ENCODE measurements at places on chromosomes 16 and 17.

DNA sequence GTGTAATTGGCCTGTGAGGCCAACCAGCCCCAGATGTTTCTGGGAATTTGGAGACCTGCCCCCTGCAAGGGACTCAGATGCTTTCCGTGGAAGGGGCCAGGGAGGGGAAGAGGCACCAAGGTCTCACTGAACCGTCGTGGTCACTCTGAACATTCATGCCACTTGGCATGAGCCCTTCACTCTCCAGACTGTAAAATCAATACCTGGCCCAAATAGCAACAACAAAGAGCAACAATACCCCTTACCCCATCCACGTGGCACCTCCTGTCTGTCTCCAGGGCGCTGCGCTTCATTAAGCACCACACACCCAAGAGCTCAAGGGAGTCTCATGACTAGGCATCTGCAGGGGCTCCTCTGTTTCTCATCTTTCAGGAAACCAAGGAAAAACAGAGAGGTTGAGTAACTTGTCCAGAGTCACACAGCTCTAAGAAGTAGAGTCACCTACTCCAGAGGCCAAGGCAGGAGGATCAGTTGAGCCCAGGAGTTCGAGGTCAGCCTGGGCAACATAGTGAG, 52.8 kb downstream of the SOCS1 start:
- peak; percentile 30 for DNase-seq

- no peak for DNase-seq
Measured at GRCh38 chr16:57562669-57563486, 20.4 kb downstream of the ADGRG5 start.

- peak; percentile 60 for DNase-seq
Measured at GRCh38 chr17:63041722-63042121, 75.7 kb downstream of the TANC2 start.

- no peak for DNase-seq
Measured at GRCh38 chr17:49753959-49754391, 10.0 kb downstream of the FAM117A start.

DNA sequence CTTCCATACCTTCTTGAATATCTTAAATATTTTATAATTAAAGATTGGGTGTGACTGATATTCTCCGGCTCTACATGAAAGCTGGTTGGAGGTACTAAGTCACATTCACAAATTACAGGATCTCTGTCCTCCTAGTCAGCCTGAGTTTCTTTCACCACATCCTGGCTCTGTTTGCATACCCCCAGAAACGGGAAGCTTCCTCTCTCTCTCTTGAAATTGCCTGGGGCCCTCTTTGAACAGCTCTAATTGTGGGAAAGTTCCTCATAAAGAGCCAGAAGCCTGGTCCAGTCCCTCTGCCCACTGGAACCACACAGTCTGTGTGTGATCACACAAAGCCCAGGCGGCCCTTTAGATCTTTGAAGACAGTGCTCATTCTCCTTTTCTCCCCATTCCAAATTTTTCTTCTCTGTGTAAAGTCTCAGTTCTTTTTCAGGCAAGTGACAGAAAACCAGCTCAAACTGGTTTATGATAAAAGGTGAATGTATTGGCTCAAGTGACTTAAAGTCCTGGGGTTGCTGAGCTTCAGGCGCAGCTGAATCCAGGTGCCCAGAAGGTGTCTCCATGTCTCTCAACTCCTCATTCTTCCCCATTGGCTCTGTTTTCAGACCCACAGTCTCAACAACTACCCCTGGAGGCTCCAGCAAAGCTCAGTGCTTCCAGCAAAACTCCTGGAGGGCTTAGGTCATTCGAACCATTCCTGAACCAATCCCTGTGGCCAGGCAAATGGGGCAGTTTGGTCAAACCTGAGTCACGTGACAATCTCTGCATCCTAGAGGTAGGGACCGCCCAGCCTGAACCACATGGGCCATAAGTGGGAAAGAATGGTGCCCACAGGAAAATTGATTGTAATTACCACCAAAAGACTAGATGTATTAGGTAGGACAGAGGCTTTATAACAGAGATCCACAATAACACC, 8.5 kb upstream of the RAI1 start:
- DNase-seq = peak; percentile 27

DNA sequence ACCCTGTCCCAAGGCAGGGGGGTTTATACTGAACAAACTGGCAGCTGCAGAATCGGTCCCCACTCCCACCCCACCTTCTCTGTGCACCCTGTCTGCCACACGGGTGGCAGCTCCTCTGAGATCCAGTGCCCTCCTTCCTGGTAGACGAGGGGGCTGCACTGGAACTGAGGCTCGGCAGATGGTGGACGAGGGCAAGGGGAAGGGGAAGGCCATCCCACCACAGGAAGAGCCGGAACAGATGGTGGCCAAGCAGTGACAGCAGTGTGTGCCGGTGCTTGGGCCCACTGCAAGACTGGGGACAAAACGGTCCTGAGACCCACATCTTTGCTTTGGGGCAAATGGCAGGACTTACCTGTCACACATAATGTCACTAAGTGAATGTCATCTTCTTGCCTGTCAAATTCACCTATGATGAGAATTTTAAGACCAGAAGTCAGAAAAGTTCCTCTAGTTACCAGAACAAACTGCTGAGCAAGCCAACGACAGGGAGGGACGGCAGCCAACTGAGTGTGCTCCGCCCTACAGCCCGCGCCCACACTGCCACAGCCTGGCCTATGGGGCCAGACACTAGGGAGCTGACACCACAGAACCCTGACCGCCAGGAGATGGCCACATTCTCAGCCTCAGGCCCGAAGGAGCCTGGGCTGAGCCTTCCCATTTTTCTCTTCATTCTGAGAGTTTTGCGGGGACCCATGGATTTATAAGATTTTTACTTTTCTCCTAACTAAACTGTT, 14.4 kb downstream of the NTAN1 start:
- no peak for DNase-seq

- peak; percentile 22 for DNase-seq
Measured at GRCh38 chr17:61551255-61551742, 39.7 kb downstream of the NACA2 start.

DNA sequence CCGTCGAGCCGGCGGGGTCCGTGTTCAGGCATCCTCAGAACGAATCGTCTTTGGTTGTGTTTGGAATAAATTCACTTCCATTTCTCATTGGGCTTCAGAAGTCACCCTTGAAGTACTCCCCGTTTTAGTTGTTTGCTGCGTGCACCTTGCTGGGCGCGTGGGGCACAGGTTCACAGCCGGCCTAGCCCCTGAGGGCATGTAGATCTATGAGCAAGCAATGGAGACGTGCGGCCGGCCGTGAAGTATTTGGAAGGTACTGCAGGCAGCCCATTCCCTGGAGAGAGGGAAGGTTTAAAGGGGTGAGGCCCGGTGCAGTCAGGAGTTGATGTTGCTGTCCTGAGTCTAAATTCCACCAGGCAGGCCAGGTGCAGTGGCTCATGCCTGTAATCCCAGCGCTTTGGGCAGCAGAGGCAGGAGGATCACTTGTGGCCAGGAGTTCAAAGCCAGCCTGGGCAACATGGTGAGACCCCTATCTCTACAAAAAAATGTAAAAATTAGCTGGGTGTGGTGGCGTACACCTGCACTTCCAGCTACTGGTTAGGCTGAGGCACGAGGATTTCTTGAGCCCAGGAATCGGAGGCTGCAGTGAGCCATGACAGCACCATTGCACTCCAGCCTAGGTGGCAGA, 714 bp downstream of the ACSF3 start:
- DNase-seq = peak; percentile 17

DNA sequence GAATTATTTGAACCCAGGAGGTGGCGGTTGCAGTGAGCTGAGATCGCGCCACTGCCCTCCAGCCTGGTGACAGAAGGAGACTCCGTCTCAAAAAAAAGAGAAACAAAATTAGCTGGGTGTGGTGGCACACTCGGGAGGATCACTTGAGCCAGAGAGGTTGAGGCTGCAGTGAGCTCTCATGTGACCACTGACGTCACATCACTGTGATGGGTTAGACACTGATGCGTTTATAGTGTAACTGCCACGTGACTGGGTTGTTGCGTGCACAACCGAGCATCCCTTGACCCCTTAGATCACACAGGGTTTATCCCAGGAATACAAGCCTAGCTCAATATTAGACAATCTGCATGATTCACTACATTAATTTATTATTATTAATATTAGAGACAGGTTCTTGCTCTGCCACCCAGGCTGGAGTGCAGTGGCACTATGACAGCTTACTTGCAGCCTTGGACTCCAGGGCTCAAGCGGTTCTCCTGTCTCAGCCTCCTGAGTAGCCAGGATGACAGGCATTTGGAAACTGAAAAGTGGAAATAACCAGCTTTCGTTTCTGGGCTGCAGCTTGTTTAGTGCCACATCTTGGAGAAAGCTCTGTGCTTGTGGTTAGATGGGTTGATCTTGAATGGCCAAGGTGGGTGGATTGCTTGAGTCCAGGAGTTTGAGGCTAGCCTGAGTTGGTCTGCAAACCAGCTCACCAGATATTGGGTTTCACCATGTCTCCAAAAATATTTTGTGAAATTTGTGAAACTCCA, 26.4 kb upstream of the ABR start:
- no peak for DNase-seq

- DNase-seq = no peak
Measured at GRCh38 chr17:6380915-6381438, 53.9 kb downstream of the AIPL1 start.

DNA sequence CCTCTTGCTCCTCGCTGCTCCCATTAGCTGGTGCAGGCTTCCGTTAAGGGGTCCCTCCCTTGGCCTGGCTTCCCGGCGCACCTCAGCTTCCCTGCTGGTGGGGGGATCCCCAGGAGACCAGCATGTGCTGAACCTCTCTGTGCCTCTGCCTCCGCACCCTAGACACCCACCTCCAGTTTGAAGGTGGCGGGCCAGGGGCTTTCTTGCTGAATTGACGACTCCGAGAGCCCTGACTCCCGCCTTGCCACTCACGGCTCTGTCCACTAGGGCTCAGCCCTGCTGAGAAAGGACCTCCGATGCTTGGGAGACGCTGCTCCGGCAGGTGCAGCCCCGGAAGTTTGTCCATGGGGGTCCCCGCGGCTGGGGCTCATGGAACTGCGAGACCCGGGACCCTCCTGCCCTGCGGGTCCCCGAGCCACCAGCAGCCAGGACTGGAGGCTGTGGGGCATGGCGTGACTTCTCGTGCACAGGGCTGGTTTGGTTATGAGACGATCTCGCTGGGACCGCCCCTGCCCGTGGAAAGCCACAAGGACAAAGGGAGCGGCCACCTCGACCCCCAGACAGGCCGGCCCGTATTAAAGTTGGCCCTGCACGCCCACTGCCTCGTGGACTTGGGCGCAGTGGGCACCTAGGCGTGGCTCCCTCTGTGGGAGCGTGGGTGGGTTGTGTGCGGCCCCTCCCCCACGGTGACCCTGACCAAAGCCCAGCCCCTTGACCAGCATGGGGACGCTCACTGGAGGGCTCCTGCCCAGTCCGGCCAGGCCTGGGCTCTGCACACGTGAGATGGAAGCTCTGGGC, 8.1 kb downstream of the CHMP6 start:
- DNase-seq = no peak

GRCh38 chr16:48318630-48319029, 66.6 kb downstream of the SIAH1 start:
- no peak for DNase-seq

GRCh38 chr17:39754958-39755553, 17.3 kb downstream of the GRB7 start:
- no peak for DNase-seq

DNA sequence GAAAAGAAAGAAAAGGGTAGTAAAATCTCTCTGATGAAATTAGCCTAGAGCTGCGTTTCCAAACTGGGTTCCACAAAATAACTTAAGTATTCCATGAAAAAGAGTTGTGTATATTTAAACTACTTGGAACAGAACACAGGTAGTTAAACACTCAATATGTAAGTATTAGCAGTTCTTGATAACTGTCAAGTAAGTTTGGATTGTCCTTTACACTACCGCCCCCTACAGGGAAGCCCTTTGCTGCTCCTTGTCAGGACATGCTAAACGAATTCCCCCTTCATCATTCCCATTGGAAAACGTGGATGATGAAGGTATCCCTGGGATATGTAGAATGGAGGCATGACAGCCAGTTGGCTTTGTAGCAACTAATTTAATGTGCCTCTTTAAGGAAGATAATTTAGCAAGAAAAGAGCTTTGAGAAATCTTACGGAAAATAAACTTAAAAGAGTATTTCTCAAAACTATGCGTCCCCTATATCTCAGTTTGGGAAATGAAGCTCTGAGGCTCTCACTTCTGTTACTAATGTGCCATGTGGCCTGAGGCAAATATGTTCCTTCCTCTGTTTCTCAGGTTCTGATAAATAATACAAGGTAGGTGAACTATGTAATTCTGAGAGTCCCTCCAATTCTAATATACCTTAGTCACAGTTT, 18.8 kb downstream of the NCBP3 start:
- DNase-seq = peak; percentile 53

GRCh38 chr17:28811651-28812090, 30.9 kb downstream of the FAM222B start:
- DNase-seq = peak; percentile 24

DNA sequence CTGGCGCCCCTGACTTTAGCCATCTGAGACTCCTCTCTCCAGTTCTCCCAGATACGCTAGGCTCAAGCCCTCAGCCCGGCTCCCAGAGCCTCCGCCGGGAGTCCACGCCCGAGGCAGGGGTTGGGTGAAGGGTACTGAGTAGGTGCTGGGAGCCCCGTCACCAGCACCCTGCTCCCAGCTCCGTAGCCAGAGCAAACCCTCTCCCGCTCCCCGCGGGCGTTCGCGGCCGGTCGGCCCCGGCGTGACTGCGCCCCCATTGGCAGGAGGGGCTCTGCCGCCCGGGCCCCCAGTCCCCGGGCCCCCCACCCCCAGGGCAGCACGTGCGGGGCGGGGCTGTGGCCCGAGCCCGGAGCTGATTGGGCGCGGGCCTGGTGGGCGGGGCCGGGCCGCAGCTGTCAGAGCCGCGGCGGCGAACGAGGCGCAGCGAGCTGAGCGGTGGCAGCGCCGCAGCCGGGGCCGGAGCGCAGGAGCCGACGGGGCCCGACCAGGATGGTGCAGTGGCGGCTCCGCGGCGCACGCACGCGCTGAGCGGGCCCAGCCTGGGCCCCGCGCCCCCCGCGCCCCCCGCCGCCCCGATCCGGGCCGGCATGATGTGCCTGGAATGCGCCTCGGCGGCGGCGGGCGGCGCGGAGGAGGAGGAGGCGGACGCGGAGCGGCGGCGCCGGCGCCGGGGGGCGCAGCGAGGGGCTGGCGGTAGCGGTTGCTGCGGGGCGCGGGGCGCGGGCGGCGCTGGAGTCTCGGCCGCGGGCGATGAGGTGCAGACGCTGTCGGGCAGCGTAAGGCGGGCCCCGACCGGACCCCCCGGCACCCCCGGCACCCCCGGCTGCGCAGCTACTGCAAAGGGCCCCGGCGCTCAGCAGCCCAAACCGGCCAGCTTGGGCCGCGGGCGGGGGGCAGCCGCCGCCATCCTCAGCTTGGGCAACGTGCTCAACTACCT, at the start of gene SPNS2:
Gene SPNS2, plus strand, starts transcription at position 421 of the 937 bp plus-strand sequence. Its CDS starts 167 bp downstream, at position 588.
- peak; percentile 64 for DNase-seq

GRCh38 chr17:32320847-32321246, 21.1 kb downstream of the C17orf75 start:
- no peak for DNase-seq
